Right ventricle myocardium superior (tissue), 1 donor: ENCODE measurements at places on chromosomes 3 and 15.

- DNase-seq, result no peak
These were observed 27.1 kb downstream of the TRIM71 start for GRCh38 chr3:32844914-32845313.

DNA sequence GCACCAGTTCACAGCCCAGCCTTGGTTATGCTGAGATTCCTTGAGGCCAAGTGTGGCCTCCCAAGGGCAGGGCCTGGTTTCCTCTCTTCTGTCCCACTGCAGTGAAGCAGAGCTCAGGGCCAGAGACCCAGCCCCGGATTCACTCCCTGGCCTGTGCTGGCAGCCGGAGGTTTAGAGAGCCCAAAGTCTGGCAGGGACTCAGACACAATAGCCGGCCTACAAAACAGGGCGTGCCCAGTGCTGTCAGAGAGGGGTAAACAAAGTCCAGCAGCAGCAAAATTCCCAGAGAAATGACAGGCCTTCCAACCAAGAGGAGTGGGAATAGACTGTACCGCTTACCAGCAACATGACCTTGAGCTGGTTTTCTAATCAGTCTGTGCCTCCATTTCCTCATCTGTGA is 14.0 kb downstream of the VIPR1 start:
- peak; percentile 36 for DNase-seq

- peak; percentile 84 for DNase-seq
These were observed 22.6 kb upstream of the C3orf70 start for GRCh38 chr3:185175370-185175987.

GRCh38 chr3:64266983-64267382 is 41.7 kb upstream of the PRICKLE2 start:
- no peak for DNase-seq

- no peak for DNase-seq
These were observed 7.3 kb downstream of the ILDR1 start for GRCh38 chr3:122014741-122015140.

DNA sequence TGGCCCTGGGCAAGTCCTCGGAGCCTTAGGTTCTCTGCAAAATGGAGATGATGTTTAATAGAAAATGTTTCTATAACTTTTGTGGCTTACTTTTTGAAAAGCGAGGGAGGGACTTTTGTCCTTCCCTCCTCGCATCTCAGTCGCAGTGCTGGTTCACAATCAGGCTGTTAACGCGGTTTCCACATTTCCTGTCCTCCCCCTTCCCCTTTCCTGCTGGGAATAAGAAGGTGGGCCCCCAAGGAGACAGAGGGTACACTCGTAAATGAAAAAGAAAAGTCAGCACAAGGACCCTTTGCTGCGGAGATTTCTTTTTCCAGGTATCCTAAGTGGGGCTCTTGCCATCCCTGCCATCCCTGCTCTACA is 29.5 kb downstream of the ARHGAP31 start:
- DNase-seq, result no peak

DNA sequence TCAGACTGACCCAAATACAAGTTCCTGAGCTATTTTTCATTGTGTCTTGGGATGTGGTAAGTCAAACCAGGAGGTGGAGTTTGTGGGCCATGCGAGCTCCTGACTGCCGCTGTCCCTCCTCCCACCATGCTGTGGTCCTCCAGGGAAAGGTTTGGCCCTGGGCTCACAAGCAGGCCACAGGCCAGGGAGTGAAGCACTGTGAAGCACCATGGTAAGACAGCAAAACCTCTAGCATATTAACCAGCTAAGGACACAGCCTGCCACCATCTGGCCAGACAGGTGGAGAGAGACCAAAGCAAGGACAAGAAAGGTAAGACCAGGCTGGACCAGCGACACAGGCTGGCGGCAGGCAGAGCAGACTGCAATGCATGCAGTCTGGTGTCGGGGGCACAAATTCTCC is 15.3 kb downstream of the RAB43 start:
- DNase-seq, result peak; percentile 70

GRCh38 chr15:78389322-78389721 is 48.7 kb upstream of the IREB2 start:
- no peak for DNase-seq

GRCh38 chr15:75836959-75837334 is 6.3 kb upstream of the UBE2Q2 start:
- peak; percentile 42 for DNase-seq
